ENCODE measurements at places on chromosomes 13 and 19.

GRCh38 chr13:51822106-51822815, 18.3 kb upstream of the DHRS12 start:
- no peak for DNase-seq

DNA sequence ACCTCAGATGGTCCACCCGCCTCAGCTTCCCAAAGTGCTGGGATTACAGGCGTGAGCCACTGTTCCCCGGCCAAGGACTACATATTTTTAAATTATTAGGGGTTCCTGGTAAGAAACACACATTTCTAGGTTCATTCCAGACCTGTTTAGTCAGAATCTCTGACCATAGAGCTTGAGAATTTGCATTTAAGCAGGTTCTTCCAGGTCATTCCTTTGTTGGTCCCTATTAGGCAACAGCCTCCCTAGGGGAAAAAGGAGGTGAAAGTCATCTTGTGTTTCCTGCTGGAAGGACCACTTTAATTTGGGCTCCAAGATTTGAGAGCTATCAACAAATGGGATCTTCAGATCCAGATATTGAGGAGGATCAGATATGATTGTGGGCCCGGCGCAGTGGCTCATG, 16.3 kb downstream of the S1PR2 start:
- DNase-seq: no peak

DNA sequence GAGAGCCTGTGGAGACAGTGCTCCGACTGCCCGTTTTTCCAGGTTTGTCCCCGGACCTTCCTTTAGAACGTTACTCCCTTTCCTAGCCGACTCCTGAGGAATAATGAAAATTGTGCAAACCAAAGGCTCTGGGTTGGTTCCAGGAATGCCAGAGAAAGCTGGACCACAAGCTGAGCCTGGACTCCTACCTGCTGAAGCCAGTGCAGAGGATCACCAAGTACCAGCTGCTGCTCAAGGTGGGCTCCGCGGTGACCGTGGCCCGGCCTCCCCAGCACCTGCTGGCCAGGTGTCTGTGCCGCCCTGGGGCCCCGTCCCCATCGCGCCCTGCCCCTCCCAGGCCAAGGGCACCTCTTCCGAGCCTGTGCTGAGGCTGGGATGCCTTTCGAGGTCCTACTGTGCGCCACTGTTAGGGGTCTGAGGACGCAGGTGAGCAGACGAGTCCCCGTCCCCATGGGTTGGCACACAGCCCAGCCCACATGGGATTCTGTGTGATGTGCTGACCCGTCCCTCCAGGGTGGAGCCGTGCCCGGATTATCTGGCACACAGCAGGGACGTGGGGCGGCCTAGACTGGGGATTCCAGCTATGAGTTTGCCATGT, 20.5 kb upstream of the F7 start:
- no peak for DNase-seq

DNA sequence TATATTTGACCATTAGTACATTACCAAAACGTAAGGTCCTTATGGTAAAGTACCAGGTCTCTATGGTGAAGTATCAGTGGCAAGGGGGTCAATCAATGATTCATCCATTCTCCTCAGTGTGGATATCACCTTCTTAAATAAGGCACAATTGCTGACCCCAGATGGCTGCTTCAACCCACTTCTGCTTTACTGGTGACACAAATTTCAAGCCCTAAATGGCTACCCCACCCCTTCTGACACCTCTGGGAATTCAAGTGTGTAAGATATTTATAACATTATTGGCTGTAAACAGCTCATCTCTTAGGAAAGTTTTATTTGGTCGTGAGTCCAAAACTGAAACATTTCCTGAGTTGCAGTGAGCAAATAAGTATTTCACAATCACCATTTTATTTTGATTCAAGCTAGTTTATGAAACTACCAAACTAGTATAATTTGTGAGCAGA, 7.9 kb upstream of the WBP4 start:
- no peak for DNase-seq

- DNase-seq: no peak
Measured at GRCh38 chr19:30689474-30689873, 317.3 kb downstream of the ZNF536 start.

DNA sequence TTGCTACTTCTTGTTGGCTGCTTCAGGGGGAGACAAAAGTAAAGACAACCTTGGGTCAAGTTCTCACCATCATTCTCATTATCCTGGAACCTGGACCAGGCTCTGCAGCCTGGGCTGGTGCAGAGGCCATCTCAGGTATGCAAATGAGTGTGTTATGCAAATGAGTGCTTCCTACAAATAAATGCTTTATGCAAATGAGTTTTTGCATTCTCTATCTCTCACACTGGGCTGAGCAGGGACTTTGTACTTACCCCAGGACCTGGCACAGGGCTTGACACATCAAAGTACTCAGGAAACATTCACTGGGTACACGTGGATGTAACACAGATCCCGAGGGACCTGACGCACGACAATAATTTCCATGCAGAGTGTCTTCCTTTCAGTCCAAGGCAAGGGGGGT, 103.0 kb downstream of the DNAJC15 start:
- no peak for DNase-seq

DNA sequence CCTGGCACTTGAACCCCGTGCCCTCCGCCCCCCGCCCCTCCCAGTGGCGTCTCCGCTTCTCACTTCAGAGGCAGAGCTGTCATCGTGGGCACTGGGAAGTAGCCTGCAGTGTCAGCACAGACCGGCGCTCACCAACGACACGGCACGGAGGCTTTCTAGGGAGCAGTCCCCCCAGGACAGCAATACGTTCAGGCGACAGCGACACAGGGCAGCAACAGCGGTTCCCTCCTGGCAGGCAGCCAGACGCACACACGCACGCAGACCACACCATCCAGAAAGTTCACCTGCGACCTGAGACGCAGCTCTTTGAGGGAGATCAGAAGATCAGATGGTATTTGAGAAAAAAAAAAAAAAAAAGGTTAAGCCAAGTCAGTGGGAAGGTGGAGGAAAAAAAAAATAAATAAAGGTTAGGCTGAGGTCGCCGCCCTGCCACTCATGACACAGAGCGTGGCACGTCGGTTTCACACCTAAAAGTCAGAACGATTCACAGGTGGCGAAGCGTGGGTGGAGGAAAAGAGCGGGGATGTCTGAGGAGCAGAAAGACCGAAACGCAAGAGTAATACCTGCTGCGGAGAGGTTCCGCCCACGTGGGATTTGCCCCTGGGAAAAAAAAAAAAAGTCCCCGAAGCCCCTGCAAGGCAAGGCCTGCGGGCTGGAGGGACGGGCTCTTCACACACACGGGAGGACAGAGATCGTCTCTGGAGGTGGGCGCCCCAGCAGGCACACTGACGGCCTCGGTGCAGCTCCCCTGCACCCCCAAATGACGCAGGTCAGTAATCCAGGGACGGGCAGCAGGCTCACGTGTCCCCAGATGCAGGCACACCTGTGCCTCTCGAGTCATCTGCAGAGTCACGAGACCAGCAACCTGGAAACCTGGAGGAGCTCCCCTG, 94.5 kb downstream of the GNG7 start:
- DNase-seq: peak; percentile 54

DNA sequence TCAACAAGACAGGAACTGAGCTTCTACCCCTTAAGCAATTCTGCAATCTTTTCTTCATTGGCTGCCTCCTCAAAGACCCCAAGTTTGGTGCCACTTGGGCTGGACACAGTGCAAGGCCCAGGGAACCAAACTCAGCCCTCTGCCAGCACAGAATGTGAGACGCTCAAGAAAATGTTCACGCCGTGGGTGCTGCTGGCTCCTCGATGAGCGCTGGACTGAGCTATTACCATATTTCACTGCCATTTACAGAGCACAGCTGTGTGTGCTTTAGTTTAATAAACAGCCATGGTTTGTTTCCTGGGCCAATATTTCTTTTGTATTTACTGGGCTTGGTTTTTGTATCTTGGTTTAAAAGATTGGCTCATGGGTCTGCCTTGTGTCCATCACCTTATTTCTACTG, 138.8 kb upstream of the VSTM2B start:
- no peak for DNase-seq

- no peak for DNase-seq
Measured at GRCh38 chr19:50779504-50780457, 9.5 kb downstream of the GPR32 start.

- DNase-seq: no peak
Measured at GRCh38 chr13:47085346-47085745, 188.5 kb upstream of the HTR2A start.

DNA sequence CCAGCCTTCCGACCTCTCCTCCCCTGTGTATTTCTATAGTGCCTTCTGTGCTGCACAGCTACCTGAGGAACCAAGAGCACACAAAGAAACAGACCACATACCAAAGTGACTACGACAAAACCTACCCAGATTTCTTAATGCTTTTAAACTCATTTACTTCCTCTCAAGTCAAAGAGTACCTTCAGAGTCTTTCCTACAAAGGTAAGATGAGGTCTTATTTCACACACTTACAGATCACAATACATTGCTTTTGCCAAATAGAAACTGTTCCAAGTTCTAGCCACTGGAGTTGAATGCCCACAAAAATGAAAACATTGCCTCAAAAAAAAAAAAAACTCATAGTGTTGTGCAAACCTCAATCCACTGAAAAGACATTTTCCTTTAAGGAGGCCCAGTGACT, 36.4 kb downstream of the TEX26 start:
- DNase-seq: no peak

DNA sequence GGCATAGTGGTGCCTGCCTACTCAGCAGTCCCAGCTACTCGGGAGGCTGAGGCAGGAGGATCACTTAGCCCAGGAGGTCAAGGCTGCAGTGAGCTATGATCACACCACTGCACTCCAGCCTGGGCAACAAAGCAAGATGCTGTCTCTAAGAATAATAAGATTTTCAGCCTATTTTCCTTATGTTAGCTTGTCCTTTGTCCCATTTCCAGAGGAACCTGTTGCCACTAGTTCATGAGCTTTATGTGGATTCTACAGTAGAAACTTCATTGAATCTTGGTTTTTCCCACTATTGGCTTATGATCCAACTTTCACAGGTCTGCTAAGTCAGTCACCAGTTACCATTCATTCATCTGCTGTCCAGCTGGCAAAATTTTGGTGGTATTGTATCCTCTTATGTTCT, 18.2 kb downstream of the FFAR2 start:
- DNase-seq: no peak

DNA sequence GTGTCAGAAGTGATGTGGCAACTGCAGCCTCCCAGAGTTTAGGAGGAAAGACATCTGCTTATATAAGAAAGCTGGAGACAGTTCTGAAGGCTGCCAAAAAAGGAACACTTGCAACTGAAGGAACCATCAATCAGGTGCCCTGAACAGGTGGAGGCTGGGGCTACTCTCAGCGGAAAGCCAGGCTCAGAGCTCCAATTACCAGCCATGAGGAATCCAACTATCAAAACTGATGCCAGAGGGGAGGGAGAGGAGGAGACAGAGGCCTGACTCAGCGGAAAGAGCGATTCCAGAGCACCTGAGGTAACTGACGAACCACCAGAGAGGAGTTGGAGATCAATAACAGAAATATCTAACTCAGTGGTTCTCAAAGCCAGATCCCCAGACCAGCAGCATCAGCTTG, 24.3 kb downstream of the LEUTX start:
- no peak for DNase-seq

- DNase-seq: no peak
Measured at GRCh38 chr19:48670699-48671445, 1.9 kb downstream of the NTN5 start.

DNA sequence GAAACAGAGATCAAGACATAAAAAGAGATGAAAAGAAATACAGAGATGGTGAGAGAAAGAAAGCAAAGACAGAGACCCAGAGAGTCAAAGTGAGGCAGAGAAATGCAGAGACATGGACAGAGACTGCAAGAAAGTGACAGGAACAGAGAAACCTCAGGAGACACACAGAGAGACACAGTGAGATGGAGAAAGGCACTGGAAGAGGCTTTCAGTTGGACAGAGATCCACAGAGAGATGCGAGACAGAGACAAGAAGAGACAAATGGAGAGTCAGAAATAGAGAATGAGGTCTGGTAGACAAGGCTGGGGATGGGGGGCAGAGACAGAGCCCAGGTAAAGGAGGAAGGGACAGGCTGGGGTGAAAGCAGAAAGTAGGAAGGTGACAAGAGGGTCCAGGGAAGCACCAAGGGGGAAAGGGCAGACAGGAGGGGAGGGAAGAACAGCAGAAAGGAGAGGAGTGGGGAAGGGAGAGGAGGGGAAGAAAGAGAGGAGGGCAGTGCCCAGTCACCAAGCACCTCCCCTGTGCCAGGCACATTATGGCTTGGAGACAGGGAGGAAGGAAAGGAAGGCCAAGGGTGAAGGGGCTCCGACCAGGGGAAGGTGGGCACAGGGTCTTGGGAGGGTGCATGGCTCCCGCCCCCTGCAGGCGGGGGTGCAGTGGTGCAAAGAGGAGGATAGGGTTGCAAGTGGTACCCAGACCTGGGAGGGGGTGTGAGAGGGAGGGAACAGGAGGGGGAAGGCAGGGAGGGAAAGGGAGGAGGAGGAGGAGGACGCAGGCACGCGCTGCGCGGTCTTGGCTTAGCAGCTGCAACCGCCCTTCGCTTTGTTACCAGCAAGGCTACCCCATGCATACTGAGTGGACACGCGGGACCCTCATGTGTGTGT, 38.4 kb downstream of the DEDD2 start:
- no peak for DNase-seq

- no peak for DNase-seq
Measured at GRCh38 chr13:60572855-60573254, 175.8 kb downstream of the TDRD3 start.

DNA sequence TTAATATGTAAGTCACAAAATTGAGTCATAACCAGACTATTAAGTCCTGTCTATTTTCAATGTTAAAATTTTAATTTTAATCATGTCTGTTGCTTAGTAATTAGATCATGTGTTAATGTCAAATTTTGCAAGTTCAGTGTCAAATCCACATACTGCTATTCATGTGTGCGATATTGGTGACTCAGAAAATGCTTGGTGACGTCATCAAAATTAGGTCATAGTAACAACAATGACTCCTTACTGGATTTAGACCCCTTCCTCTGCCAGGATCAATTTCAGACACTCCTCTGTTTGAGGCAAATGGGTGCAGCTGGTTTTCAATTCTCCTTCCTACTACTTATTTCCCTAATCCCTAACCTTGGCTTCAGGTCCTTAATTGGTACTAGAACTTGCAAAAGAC, 1394.3 kb upstream of the SLC10A2 start:
- no peak for DNase-seq

GRCh38 chr13:70694996-70695715, 586.9 kb upstream of the KLHL1 start:
- no peak for DNase-seq

DNA sequence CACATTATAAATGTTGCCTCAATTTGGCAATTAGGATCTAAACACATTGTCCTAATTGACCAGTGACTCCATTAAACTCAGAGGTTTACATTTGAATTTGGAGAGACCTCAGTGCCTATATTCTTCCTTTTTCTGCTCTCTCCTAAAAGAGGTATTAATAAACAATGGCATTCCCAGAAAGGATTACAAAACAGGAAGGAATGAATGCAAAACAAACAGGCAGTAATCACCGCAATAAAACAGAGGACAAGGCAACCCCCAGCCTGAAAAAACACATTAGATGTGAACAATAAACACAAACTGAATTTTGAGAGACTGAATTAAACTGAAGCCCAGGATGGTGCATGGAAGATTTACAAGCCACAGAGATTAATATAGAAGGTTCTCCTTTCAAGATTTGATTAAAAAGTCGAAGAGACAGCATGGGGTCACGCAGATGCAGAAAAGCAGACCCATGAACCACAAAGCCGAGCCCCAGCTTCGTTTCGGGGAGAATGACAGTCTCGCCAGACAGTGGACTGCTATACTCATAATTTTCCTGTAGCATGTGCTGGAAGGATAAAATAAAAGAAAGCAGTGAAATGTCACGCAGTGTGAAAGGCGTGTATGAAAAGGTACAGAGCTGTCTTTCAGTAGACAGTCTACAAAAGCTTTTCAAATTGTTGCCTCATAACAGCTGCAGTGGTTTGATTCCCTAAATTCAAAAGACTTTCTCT, 503.0 kb downstream of the LIG4 start:
- DNase-seq: no peak

- no peak for DNase-seq
Measured at GRCh38 chr13:98693756-98694155, 58.7 kb downstream of the SLC15A1 start.
